EH (cell line): ENCODE measurements at places on chromosomes 1 and 21.
A peak's percentile ranks its signal among the peaks of the same experiment; 100 is the strongest.

- peak; percentile 67 for DNase-seq
These were observed 81.6 kb upstream of the LRRC8D start for GRCh38 chr1:89739013-89739843.

DNA sequence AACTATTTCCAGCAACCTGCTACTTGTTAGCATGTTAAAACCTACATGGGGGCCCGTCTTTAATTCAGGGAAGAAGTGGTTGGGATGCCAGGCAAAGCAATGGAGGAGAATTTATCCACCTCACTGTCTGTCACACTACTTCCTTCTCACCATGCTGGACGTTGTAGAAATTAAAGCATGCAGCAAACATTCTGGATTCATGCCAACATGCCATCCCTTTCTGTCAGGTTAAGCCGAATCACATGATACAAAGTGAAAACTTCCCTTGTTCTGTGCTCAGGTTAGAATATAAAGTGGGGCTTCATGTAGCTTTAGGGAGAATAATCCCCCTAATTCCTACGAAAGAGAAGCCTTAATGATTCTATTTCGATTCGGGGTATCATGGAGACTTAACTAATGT is 95.5 kb downstream of the ERG start:
- DNase-seq = no peak

- DNase-seq = no peak
These were observed 169.0 kb upstream of the AJAP1 start for GRCh38 chr1:4485398-4485797.

DNA sequence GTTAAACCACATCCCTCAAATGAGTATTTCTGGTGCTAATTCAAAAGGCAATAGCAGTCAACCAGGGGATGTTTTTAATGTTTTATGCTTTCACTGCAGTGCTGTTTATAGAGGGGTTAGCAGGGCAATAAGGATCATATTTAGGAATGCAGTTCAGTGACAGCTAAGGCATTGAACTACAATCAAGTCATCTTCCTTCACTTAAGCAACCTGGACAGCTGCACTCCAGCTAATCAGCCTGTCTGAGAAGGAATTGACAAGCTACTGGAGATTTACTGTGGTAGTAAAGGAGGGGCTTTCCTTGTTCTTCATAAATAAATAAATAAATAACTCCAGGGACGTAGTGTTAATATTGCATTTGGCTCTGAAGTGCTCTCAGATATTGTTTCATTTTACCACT is 93.9 kb downstream of the DAB1 start:
- no peak for DNase-seq

GRCh38 chr1:39761557-39762260 is 9.4 kb downstream of the OXCT2 start:
- DNase-seq = no peak

GRCh38 chr1:100628631-100629081 is 90.7 kb downstream of the GPR88 start:
- peak; percentile 71 for DNase-seq

DNA sequence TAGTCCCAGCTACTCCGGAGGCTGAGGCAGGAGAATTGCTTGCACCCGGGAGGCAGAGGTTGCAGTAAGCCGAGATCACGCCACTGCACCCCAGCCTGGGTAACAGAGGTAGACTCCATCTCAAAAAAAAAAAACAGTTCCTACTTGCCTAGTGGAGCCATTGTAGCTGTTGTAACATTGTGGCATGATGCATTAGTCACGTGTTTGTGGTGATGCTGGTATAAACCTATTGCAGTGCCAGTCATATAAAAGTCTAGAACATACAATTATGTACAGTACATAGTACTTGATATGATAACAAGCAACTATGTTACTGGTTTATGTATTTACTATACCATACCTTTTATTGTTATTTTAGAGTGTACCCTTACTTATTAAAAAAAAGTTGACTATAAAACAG is 16.2 kb downstream of the KYAT3 start:
- no peak for DNase-seq

DNA sequence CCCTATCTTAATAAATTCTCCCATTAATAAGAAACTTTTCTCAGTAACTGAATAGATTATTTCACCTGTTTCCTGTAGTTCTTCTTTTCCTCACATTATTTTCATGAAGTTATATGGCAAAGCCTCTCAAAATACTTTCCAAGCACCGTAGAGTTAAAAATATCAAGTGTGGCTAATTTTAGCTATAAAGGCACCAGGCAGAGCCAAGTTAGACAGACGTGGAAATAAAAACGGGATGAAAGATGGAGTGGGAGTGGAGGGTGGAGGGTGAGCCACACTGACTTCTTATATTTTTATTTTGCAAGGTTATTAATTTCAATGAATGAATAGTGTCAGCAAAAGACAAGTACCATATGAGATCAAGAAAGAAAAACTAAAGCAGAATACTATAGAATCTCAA is 71.7 kb downstream of the ENAH start:
- DNase-seq = no peak

GRCh38 chr1:202259705-202260104 is 66.1 kb downstream of the LGR6 start:
- DNase-seq = no peak

DNA sequence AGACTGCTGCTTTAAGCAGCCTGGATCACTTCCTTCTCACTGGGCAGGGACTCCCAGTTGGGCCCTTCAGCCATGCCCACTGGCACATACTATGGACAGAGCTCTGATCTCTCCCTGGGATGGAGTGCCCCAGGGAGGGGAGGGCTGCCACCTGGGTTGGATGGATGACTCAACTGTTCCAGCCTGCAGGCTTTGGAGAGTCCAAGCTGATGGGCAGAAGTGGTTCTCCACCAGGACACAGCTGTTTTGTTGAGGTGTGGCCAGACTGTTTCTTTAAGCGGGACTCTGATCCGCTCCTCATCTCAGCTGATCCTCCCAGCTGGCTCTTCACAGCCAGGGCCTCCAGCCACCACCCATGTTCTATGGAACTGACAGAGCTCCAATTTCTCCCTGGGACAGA is 166.9 kb downstream of the MAGI3 start:
- DNase-seq = no peak

GRCh38 chr1:68624233-68624632 is 127.4 kb upstream of the DEPDC1 start:
- DNase-seq = peak; percentile 2

DNA sequence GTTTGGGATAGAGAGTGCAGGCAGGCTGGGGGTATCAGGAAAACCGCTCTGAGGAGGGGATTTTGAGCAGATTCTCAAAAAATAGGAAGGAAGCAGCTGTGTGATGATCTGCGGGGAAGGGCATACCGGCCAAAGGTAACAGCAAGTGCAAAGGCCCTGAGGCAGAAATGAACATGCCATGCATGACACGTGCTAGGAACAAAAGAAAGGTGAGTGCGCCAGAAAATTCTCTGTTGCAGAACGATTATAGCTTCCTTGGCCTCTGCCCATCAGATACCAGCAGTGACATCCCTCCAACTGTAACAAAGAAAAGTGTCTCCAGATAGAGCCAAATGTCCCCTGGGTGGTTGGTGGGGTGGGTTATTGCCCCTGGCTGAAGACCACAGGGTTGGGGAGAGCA is 37.0 kb upstream of the FAM131C start:
- DNase-seq = no peak

- peak; percentile 15 for DNase-seq
These were observed 2.2 kb downstream of the TMEM200B start for GRCh38 chr1:29121516-29121935.

DNA sequence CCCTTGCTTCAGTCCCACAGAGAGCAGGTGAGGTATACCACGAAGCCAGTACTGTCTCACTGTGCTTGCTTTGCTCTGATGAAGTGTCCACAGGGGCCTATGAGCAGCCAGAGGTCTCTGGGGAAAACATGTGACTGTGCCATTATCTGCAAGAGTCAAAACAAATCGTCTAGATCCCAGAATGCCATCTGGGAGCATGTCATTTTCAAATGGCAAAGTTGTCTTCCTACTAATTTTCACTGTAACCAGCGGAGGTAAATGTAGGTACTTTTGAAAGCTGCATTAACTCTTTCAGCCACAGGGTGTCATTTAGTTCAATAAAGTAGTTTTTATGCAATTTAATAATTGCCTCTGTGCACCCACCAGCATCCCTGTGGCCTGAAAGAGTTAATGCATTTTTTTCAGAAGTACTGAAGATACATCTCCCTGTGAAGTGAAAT is 173.6 kb upstream of the SGIP1 start:
- no peak for DNase-seq

- no peak for DNase-seq
These were observed 137.2 kb downstream of the LRIG2 start for GRCh38 chr1:113210248-113210647.

- DNase-seq = no peak
These were observed 85.5 kb downstream of the PGBD5 start for GRCh38 chr1:230340526-230341161.

- DNase-seq = peak; percentile 89
These were observed 717.9 kb upstream of the CXADR start for GRCh38 chr21:16794950-16795349.

- no peak for DNase-seq
These were observed 171.3 kb upstream of the BEND5 start for GRCh38 chr1:48947761-48948537.

- DNase-seq = no peak
These were observed 22.6 kb downstream of the TUFT1 start for GRCh38 chr1:151562661-151563060.

- DNase-seq = no peak
These were observed 2.2 kb downstream of the IL10RB start for GRCh38 chr21:33268393-33268736.

DNA sequence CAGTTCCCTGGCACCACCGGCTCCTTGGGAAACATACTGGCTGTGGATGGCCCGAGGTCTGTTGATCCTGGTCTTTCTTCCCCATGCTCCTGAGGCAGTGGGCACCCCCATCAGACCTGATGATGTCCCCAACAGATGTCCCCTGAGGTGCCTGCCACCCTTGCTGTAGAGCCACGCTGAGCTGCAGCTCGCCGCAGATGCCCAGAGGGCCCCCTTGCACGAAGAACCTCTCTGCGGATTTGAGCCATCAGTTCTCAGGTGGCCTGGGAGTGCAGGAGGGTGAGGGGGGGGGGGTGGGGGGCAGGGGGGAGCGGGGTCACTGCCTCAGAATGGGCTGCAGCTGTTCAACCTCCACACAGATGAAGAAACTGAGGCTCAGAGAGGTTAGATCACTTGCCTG is 60.9 kb downstream of the GLIS1 start:
- DNase-seq = no peak

DNA sequence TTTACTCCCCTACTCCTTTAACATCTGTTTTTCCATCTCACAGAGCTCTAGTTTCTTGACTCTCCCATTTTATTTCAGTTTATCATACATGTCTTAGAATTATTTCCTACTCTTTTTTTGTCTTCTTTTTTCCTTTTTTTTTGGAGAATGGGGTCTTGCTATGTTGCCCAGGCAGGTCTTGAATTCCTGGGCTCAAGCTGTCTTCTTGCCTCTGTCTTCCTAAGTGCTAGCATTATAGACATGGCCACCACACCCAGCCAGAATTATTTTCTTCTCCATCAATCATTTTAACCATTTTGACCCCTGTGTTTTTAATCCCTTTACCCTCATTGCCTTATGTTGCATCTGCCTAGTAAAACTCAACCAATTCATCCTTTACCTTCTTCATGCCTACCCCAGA is 123.2 kb upstream of the KIAA1614 start:
- DNase-seq = no peak

- DNase-seq = peak; percentile 27
These were observed 1.7 kb downstream of the IGFN1 start for GRCh38 chr1:201192261-201192788.

- no peak for DNase-seq
These were observed 39.9 kb upstream of the INSL5 start for GRCh38 chr1:66840929-66841328.

- DNase-seq = no peak
These were observed 81.1 kb upstream of the BTG3 start for GRCh38 chr21:17693801-17694200.

DNA sequence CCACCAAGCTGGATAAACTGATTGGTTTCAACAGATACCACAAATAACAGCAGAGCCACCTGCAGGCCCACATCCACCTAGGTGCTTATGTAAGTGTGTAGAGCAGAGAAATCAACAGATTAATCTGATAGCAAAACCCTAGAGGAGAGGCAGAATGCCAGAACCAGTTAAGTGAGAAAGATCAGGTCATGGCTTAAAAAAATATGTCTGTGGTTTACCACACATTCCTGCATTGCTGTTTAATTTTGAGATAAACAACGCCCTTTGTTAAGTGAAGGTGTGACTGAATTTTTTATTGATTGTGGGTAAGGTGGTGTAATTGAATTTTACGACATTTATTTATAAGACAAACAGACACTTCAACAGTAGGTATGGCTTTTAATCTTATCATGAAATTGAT is 21.2 kb downstream of the CRNN start:
- no peak for DNase-seq

DNA sequence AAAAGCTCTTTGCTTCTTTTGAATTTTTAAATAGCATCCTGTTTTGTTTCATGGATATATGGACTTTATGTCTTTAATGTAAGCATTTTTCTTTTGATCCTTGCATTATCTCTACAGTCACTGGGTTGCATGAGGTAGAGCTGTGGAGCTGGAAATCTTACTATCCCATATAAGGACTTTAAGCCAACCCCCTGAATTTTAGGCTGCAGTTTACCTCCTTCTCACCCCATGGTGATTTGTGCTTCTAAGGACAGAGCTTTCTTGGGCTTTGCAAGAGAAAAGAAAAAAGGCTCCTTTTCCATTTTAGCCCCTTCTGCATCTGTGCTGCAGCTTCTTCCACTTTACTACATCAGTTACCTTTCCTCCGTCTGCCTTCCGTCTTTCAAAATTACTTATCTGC is 373.8 kb downstream of the HHAT start:
- DNase-seq = no peak

DNA sequence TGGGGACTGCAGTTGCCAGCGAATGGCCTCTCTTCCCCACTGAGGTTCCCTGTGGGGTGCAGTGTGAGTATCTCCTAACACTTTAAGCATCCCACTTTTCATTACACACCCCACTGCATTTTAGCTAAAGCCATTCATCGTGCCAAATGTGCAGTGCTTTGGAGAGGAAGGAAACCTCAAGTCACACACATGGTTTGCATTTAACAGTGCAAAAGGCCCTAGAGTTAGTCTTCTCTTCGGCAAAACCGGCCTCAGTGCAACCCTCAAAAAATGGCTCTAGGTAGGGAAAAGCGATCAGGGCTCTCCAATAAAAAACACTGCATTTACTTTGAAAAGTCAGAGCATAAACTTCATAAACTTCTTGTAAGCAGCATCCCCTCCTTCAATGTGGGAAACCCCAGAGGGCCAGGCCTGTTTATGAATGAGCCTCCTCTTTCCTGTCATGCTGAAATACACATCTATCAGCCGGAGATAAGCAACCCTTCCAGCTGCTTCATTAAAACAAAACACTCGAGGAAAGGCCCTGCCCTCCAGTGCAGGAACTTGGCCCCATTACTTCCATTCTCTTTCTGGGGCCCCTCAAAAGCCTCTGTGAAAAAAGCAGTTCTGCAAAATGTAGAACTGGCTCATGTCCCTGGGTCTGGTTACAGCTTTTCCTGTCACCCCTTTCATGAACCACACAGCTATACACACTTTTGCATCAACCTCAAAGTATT is 184.0 kb downstream of the CDC7 start:
- DNase-seq = peak; percentile 31

- peak; percentile 30 for DNase-seq
These were observed 67.5 kb upstream of the DUSP10 start for GRCh38 chr1:221809091-221810029.

GRCh38 chr1:174872615-174873058 is 127.1 kb upstream of the CACYBP start:
- DNase-seq = peak; percentile 3

- DNase-seq = no peak
These were observed 23.0 kb upstream of the SMG7 start for GRCh38 chr1:183449223-183449770.
